ENCODE measurements at places on chromosomes 3 and 15. TPM values are rescaled to one million over a fixed set of nuclear protein-coding genes. Genes with fewer than 3 reads are reported as not detected.

Gene IL12A
- total RNA-seq, result 0.25 TPM

Gene SRGAP3
- 6.1 TPM for total RNA-seq

Gene SERPINI2
- 0.40 TPM for total RNA-seq

Gene SYNPR
- 0.17 TPM for total RNA-seq

Gene BOC
- 1.9 TPM for total RNA-seq

DNA sequence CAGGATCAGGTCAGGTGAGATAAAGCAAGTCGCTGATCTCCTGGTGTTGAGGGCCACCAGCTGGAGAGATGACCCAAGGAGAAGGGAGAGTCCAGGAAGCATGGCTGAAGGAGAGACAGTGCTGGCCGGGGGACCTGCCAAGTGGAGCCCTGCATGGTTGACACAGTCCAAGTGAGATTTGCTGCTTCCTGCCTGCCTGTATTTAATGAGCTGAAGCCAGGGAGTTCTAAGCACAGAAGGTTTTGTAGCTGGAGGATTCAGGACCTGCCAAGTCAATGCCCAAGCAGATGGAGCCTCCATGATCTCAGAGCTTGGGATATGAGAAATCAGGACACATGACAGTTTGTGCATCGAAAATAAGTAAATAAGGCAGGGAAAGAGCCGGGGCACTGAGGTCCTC, 125.6 kb downstream of the SRGAP3 start:
- no peak for DNase-seq
- no peaks in the 10 kb centered on the region for H3K4me1 ChIP-seq
- H3K27me3 ChIP-seq, result no peaks in the 10 kb centered on the region
- no peak overlapping the region for H3K4me3 ChIP-seq
- no peak overlapping the region for H3K27ac ChIP-seq

DNA sequence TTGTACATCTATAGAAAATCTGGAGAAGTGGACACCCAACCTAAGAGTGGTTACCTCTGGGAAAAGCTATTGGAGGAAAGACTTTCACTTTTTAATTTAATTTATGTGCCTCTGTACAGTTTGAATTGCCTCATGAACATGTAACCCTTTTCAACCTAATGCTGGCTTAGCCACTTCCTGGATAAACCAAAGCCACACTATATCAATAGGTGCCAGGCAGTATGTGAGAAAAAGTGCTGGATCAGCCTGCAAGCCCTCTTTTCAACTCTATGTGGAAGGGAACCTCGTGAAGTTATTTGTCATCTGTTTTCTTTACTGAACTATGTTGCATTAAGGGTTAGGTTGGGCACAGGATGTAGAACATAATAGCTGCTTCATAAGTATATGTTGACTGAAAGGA, 9.3 kb upstream of the TOPAZ1 start:
- H3K36me3 ChIP-seq, result no peaks in the 10 kb centered on the region
- H3K27ac ChIP-seq, result no peak overlapping the region
- H3K4me1 ChIP-seq, result no peaks in the 10 kb centered on the region
- DNase-seq, result no peak

DNA sequence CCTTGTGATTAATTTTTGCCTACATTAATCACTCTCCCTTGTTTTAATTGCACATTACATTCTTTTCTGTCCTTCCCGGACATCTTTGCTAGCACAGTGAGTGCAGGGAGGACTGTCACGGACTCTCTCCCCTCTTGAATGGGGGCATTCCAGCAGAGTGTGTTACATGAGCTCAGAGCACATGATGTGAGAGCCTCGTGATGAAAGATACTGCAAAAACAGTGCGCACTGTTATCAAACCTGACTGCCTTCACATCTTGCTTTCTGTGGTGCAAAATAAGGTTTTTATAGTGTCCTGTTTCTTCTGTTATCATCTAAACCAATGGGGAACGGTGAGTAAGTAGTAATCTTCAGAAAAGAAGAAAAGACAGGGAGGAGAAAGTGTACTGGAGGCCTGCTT, 167.5 kb downstream of the PGPEP1L start:
- no peaks in the 10 kb centered on the region for H3K36me3 ChIP-seq
- no peak for DNase-seq
- H3K27me3 ChIP-seq, result no peaks in the 10 kb centered on the region
- H3K4me1 ChIP-seq, result peaks cover 5% of the 10 kb centered on the region

GRCh38 chr15:91780387-91780786, 73.1 kb upstream of the SLCO3A1 start:
- no peaks in the 10 kb centered on the region for H3K27me3 ChIP-seq
- H3K4me3 ChIP-seq, result no peak overlapping the region
- H3K27ac ChIP-seq, result no peak overlapping the region
- H3K4me1 ChIP-seq, result no peaks in the 10 kb centered on the region

DNA sequence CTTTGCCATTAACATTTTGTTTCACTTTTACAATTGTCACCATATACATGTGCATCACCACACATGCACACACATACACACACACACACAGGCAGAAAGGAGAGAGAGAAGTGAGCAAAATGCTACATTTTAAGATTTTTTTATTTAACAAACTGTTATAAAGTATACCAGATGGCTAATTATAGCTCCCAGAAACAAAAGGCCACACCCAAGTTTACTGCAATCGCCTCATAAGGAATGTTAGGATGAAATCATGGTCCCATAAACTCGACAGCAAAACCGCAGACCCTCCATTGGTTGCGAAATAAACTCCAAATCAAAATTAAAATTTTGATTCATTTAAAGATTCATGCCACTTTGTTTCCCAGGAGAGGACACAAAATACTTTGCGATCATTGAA, 16.1 kb upstream of the C15orf61 start:
- DNase-seq, result no peak
- H3K27ac ChIP-seq, result no peak overlapping the region
- H3K4me3 ChIP-seq, result no peak overlapping the region
- H3K4me1 ChIP-seq, result no peaks in the 10 kb centered on the region
- H3K36me3 ChIP-seq, result no peaks in the 10 kb centered on the region

DNA sequence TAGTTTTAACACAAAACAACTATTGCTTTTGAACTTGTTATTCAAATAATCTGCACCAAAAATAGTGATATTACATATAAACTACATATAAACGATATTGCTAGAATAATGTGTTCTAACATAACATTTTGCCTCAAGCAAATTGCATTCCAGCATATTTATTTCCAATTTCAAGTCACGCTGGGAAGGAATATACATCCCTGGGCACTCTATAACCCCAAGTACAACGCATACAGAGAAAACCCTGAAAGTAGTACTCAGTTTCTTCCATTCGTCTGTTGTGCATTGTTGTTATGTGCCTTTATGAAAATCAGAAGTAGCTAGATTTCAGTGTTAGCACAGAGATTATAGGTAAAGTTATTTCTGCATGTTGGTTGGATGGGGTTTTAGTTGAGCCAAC, 251.5 kb downstream of the TUSC7 start:
- no peaks in the 10 kb centered on the region for H3K36me3 ChIP-seq
- no peak for DNase-seq
- no peak overlapping the region for H3K4me3 ChIP-seq
- H3K27me3 ChIP-seq, result no peaks in the 10 kb centered on the region
- no peak overlapping the region for H3K27ac ChIP-seq

- H3K4me1 ChIP-seq, result peaks cover 4% of the 10 kb centered on the region
- no peak overlapping the region for H3K27ac ChIP-seq
- DNase-seq, result peak; percentile 20
- no peak overlapping the region for H3K4me3 ChIP-seq
- H3K27me3 ChIP-seq, result no peaks in the 10 kb centered on the region
- H3K36me3 ChIP-seq, result no peaks in the 10 kb centered on the region
Measured at GRCh38 chr3:42823351-42823750, 14.1 kb downstream of the ACKR2 start.

GRCh38 chr3:56124546-56124945, 343.7 kb downstream of the ERC2 start:
- no peaks in the 10 kb centered on the region for H3K4me1 ChIP-seq
- no peak overlapping the region for H3K4me3 ChIP-seq

GRCh38 chr15:71496336-71496955, 313.9 kb upstream of the NR2E3 start:
- no peaks in the 10 kb centered on the region for H3K27me3 ChIP-seq
- DNase-seq, result no peak
- H3K36me3 ChIP-seq, result no peaks in the 10 kb centered on the region
- H3K27ac ChIP-seq, result no peak overlapping the region
- H3K4me3 ChIP-seq, result no peak overlapping the region

- H3K27ac ChIP-seq, result no peak overlapping the region
- no peak overlapping the region for H3K4me3 ChIP-seq
- H3K27me3 ChIP-seq, result no peaks in the 10 kb centered on the region
- no peaks in the 10 kb centered on the region for H3K36me3 ChIP-seq
Measured at GRCh38 chr3:39977058-39977794, 167.8 kb downstream of the MYRIP start.

All from colonic mucosa (tissue), 4 donors.